Vagina (tissue), 2 donors: ENCODE measurements at places on chromosomes 3 and 15.

DNA sequence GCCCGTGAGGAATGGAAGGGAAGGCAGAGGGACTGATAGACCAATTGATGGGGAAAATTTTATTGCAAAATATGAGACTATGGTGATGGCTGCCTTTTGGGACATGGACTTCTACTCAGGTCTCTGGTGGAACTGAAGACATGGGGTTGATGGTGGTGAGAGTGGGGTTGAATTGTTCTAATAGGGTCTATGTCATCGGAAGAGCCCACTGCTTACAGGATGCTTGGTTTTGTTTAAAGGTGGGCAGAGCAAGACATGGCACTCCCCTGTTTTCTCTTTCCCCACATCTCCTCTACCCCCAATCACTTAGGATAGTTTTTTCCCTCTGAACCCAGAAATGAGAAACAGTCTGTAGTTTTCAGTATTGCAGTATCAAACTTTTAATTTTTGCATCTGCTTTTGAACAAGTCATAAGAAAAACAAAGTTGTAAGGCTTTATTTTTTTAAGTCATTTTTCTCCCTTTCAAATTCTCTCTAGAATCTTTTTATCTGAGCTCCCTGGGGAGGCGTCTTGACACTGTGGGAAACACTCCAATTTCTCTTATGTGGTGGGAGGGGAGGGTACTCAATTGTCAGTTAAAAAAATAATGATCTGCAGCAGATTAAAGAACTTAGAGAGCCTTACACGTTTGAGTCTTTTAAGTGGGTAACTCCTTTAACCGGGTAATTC is 276.2 kb upstream of the TBC1D5 start:
- DNase-seq: no peak

DNA sequence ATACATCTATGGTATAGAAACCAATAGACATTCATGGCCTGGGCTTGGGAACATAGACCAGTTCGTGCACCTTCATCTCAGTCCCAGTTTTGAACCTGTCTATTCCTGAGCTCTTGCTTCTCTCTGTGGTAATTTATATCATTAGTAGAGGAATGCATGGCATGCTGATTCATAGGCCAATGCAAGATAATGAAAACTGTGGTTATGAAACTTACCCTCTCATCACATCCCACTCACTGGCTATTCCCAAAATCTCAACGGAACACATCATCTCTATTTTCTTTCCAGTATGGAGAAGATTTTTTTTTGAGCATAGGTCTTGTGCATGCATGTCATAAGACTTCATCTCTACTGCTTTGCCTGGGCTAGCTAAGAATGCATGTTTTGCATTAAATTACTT is 18.7 kb upstream of the P2RY12 start:
- no peak for DNase-seq

GRCh38 chr15:62244762-62245161 is 79.7 kb upstream of the C2CD4B start:
- DNase-seq: no peak

GRCh38 chr15:77309392-77309791 is 110.5 kb downstream of the PEAK1 start:
- no peak for DNase-seq

- no peak for DNase-seq
Observed at GRCh38 chr3:136387031-136387430, 136.9 kb downstream of the PCCB start.

GRCh38 chr3:38739396-38739689 is 76.7 kb downstream of the SCN10A start:
- no peak for DNase-seq

DNA sequence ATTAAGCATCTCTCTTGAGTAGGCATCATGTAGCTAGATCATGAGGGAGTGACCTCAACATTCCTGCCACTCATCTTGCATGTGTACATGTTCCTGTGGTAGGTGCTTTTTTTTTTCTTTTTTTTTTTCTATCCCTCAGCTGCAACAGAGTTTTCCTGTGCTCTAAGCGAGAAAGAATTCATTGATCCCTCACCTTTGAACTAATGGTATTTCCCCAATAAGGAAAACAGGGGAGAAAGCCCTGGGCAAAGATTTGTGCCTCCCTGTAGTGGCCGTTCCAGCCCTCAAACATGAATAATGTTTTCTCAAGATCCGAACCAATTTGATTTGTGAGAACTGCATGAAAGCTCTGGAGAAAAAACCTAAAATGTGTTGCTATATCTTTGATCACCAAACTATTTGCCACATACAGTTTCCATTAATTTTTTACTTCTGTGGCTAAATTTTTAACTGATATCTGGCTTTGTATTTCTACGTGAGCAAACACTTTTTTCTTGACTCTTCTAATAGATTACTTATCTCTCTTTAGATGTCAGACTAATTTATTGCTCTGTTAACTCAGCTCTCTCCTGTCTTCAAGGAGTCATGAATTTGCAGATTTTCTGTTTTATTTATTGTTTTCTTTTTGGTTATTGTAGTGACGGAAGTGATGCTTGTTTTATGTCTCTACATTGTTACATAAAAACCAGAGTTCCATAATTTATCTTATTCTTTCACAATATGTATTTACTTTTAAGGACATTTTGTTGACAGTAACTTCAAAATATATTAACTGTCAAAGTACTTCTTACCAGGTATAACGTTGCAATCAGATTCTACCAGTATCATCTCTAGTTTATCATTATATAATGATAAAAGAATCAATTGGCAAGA is 1396.5 kb downstream of the OTOL1 start:
- DNase-seq: no peak

DNA sequence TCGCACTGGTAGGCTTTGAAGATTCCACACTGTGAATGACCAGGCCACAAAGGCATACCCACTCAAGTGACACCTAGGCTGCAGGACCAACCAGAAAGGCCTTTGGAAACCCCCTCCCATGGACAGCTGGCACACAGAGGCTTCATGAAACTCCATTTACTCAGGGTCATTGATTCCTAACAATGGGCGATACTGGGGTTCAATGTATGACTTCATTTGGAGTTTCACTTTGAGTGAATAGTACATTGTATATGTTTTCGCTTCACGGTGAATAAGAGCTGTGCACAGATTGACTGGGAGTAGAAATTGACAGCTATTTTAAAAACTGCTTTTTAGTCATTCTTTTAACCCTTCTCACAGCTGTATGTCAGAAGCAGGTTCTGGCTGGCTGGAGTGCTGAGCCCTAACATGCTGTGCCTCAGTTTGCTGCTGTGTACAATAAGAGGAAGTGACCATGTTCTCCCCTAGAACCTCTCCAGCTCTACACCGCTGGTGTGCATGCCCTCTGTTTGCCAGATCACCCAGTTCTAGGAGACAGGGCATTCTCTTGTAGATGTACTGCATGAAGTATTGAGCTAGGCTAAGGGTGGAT is 15.4 kb upstream of the CX3CR1 start:
- no peak for DNase-seq

DNA sequence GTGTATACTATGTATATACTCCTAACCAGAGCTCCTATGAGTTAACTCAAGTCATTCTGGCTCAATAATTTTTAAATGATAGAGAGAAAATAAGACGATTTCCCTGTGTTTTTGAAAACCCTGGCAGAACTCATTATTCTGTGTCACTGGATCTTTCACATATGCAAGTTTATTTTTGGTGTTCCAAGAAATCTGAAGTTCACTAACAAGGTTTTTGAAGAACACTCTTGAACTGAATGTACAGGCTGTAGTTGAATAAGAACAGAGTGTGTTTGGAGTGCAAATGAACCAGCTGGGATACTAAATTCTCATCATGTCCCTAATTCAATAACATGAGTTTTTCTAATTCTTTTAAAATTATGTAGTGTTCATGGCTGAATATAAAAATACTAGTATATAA is 466.9 kb upstream of the SUCLG2 start:
- no peak for DNase-seq
